ENCODE measurements at places on chromosomes 2 and 18.

- peak; percentile 11 for ATAC-seq
Measured at GRCh38 chr2:176105078-176105729, 1.9 kb upstream of the HOXD11 start.

GRCh38 chr18:38575023-38575422 is 1009.4 kb upstream of the CELF4 start:
- no peak for ATAC-seq

- no peak for ATAC-seq
Measured at GRCh38 chr2:20627712-20628380, 23.1 kb downstream of the HS1BP3 start.

GRCh38 chr2:238320648-238321281 is 447 bp downstream of the TRAF3IP1 start:
- ATAC-seq: peak; percentile 6

DNA sequence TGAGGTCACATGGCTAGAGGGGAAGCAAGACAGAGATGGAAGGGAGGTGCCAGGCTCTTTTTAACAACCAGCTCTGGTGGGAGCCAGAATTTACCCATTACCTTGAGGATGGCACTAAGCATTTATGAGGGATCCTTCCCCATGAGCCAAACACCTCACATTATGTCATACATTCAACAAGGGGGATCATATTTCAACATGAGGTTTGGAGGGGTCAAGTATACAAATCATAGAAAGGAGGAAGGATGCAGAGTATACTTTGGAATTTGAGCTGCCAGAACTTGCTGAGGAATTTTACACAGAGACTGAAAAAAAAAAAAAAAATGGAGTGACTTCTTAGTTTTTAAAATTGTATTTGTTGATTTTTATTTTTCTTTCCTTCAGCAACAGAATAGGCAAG is 891.4 kb downstream of the CCDC85A start:
- ATAC-seq: peak; percentile 54

DNA sequence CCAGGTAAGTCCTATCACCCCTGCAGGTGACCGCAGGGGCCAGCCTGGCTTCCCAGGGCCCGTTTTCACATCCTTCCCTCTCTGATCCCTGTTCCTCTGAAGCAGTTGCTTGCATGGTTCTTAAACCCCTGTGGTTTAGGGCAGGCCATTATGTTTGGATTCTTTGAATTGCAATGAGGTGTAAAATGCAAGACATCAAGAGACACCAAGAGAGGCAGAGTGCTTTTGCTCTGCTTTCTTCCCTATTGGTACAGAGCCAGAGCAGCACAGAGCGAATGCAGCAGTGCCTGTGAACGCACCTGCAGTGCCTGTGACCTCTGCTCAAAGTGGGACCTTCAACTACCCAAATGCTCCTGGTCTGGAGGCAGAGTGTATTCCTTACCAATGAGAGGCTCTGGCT is 7.6 kb downstream of the RFX8 start:
- no peak for ATAC-seq

Measured in SK-N-SH treated with all-trans-retinoic acid at 6 μM for 48 hours (cell line).